ENCODE measurements at places on chromosomes 1 and 21.

DNA sequence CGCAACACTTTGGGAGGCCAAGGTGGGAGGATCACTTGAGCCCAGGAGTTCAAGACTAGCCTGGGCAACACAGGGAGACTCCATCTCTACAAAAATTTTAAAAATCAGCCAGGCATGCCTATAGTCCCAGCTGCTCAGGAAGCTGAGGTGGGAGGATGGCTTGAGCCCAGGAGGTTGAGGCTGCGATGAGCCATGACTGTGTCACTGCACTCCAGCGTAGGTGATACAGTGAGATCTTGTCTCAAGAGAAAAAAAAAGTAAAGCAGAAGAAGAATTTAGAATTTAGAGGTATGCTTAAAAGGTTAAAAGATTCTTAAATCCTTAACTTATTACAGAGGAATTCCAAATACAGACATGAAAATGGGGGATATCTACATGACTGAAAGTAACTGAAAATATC, 79.5 kb downstream of the SMYD3 start:
- no peak for DNase-seq

DNA sequence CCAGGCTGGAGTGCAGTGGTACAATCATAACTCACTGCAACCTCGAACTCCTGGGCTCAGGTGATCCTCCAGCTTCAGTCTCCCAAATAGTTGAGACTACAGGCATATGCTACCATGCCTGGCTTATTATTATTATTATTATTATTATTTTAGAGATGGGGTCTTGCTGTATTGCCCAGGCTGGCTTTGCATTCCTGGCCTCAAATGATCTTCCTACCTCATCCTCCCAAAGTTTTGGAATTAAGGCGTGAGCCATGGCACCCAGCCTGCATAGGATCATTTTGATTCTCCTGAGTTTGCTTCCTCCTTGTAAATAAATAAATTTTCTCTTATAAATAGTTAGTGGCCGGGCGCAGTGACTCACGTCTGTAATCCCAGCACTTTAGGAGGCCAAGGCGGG, 6.2 kb downstream of the DDI2 start:
- DNase-seq: no peak

- no peak for DNase-seq
Measured at GRCh38 chr1:164051782-164052181, 507.2 kb upstream of the PBX1 start.

DNA sequence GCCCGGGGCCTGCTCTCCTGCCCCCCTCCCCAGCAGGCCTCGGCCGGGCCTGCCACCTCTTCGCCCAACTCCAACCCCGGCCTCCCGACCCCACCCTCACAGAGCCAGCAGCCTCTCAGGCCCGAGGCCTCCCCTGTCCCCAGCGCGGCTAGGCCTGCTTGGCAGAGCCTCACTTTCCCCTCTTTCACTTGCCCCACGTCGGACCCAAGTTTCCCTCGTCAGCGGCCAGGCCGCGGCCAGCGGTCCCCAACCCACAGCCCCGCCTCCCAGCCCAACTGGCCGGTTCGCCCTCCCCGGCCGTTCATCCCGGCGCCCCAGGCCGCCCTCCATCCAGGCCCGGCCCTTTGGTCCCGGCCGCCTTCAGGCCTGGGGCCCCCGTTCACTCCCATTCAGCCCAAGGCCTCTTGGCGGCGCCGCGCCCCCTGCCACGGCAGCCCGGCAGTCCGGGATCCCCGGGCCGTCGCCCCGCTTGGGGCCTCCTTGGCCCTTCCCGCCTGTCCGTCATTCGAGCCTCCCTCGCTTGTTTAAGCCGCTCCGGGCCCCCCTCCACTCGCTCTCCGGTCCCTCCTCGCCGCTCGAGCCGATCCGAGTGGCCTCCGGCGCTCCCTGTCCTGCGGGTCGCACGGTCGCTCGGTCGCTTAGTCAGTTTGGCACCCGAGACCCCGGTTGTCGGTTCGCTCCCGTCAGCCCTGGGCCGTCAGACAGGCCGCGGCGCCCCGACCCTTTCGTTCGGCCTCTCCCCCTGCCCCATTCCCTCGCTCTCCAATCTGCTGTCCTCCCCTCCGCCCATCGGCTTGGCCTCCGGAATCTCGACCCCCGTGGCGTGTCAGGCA, 1.4 kb downstream of the LRRC41 start:
- DNase-seq: peak; percentile 44

DNA sequence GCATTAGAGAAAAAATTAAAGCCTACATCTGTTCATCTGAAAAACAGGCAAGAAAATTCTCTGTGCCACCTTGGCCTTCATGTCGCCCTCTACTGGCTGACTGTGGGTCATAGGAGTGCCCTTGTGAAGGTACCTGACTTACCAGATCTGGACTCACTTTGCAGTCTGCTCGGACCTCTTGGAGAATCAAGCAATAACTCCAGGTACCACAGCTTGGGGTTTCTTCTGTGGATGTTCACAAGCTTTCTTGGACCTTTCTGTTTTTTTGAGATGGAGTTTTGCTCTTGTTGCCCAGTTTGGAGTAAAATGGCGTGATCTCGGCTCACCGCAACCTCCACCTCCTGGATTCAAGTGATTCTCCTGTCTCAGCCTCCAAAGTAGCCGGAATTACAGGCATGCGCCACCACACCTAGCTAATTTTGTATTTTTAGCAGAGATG, 2.4 kb upstream of the PRAMEF18 start:
- no peak for DNase-seq

GRCh38 chr1:29121936-29122681, 1.6 kb downstream of the TMEM200B start:
- DNase-seq: no peak

GRCh38 chr21:46320331-46320801, 3.3 kb downstream of the C21orf58 start:
- no peak for DNase-seq

- peak; percentile 3 for DNase-seq
Measured at GRCh38 chr1:31122101-31122735, 56.7 kb upstream of the PUM1 start.

- DNase-seq: no peak
Measured at GRCh38 chr1:62784509-62785365, 805 bp downstream of the ATG4C start.

DNA sequence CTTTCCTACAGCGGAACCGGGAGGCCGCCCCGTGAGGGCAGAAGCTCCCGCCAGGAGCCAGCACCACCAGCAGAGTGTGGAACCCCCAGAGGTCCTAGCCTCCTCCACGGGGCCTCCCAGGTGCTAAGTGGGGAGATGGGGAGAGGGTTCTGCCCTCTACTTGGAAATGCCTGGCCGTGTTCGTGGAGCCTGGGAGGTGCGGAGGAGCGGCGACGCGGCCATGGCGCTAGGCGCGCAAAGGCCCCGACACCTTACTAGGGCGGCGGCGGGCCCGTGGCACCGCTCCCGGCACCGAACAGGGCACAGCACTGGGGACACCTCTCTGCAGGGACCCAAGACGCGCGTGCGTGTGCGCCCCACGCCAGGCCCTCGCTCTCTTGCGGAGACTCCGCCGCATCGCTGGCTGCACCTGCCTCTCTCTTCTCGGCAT, 1.3 kb upstream of the CACNA1E start:
- no peak for DNase-seq

DNA sequence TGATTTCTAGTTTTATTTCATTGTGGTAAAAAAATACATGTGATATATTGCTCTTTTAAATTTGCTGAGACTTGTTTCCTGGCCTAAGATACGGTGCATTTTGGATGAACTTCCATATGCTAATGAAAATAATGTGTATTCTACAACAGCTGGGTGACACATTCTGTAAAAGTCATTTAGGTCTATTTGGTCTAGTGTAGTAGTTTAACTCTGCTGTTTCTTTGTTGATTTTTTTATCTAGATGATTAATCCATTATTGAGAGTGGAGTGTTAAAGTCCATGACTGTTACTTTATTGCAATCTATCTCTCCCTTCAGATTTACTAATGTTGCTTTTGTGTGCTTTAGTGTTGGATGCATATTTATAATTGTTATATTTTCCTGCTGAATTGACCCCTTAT, 161.4 kb downstream of the VAV3 start:
- DNase-seq: no peak

GRCh38 chr1:18965206-18966173, 9.0 kb upstream of the IFFO2 start:
- DNase-seq: no peak

DNA sequence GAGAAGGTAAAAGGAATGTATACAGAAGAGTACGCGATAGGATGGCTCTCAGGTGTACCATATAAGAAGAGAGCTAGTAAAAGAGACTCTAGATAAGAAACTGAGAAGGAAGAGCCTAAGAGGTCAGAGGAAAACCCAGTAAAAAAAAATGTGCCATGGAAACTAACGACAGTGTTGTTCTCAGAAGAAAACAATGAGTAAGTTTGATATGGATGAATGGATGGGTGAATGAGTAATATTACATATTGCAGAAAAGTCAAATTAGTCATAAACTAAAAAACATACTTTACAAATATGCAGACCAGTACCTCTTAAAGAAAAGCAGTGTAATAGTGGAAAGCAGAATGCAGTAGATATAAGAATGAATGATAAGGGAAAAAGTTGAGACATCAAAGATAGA, 316.2 kb downstream of the HMCN1 start:
- DNase-seq: no peak

DNA sequence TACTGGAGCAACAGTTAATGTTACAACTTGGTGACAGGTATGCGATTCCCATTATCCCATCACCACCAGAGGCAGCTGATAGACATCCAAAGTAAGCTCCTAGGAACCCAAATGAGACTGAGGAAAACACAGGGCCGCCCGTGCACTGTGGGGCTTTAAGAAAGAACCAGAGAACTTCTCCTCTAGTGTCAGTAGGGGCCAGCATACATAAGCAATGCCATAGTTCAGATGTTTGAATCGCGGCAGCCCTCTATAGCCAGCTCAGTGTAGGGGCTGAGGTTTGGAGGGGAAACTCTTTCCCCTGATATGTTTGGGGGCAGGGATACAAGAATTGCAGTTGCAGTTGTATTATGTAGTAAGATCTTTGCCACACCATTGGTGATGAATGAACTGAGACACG, 593.3 kb upstream of the NCAM2 start:
- DNase-seq: no peak

GRCh38 chr1:29237129-29237821, 953 bp downstream of the PTPRU start:
- no peak for DNase-seq

DNA sequence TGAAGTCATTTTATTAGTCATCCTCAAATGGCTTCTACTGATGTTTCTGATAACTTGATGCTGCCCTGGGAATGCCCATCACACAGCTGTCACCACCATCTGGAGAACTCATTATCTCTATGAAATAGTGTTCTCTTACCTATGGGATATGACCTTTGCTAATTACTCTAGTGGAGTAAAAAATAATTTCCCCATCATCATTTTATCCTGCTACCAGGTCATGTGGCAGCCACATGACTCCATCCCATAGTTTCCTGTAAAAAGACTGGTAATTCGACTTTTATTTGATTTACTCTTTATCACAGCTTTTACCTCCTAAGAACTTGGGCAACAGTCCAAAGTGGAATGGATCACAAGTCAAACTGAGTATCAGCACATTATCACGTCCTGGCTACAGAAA, 76.1 kb upstream of the USP25 start:
- no peak for DNase-seq

GRCh38 chr21:27722095-27722494, 755.2 kb upstream of the ADAMTS5 start:
- DNase-seq: no peak

GRCh38 chr1:160158534-160158933, 7.1 kb downstream of the ATP1A4 start:
- no peak for DNase-seq

DNA sequence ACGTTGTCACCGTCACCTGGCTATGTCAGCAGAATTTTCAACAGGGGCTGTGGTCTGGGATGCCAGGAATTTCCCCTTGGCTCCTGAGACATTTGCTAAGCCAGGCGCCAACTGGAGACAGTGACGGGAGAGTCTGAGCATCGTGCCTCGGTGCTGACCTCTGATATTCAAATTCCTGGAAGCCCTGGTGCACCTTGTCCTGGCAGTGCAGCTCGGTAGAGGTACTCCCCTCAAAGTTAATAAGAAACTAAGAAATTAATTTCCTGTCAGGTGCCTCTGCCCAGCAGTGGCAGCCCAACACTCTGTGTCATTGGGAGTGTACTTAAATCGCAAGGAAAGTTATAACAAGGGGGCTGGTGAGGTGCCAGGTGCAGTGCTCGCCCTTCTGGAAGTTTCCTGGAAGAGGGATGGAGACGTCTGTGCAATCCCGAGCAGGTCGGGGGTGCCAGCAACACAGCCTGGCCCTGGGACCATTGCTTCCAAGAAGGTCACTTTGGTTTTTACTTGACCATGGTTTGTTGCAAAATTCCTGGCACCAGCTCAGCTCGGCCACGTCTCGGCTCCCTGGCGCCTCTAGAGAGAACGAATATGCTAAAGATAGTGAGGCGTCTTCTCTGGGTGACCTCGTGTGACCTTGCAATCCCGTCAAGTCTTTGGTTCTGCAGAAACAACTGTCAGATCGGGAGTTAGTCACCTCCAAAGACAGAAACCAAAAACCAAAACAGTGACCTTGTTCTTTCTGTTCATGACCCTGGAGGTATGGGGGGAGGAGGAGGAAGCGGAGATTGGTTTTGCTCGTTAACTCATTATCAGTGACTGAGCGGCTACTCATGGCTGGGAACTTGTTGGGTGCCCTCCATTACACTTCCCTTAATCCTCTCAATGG, 149.5 kb upstream of the VAMP3 start:
- no peak for DNase-seq

DNA sequence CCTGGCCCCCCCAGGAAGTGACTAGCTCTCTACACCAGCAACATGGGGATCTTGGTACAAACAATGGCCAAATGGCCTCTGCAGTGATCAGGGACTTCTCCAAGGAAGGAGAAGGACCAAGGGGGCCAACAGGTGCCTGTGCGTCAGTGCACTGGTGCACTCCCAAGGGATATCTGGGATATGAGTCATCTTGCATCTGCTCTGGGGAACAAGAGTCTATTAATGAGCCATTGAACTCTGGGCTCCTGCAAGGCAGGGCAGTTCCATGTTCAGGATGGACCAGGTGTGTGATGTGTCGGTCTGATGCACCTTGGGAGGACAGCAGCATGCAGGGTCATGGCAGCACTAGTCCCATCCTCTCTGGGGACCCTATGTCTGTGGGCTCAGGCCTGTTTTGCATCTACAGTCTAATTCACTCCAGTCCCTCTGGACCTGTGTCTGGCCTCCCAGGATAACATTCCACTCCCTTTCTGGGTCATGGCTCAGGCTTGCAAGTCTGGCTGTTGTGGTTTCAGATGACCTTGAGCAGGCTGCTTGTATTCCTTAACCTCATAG, 125.3 kb downstream of the TRABD2B start:
- no peak for DNase-seq

DNA sequence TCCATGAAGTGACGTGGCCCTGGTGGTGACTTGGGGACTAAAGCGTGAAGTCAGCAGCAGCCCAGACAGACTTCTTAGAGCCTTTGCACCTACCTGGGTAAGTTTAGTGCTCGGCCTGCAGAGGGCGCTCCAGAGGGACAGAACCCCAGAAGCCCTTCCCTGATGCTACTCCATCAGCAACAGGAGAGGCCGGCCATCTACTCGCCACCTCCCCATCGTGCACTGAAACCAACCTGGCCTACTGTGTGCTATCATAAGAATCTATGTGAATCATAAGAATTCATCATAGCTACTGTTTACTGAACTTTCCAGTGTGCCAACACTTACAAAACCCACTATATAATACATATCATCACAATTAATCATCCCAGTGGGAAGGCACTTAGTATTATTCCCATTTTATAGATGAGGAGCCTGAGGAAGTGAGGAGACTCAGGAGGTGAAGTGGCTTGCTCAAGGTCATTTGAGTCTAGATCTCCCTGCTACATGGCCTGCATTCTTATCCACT, 7.9 kb upstream of the EDN2 start:
- DNase-seq: no peak

All from NCI-H446 (cell line).